Esophagus squamous epithelium (tissue), 5 donors: ENCODE measurements at places on chromosomes 3 and 15.

GRCh38 chr3:153079386-153079785 is 82.6 kb upstream of the RAP2B start:
- no peak overlapping the region for H3K27ac ChIP-seq
- no peak overlapping the region for H3K4me3 ChIP-seq
- H3K27me3 ChIP-seq: no peaks in the 10 kb centered on the region
- no peaks in the 10 kb centered on the region for H3K4me1 ChIP-seq
- DNase-seq: no peak

DNA sequence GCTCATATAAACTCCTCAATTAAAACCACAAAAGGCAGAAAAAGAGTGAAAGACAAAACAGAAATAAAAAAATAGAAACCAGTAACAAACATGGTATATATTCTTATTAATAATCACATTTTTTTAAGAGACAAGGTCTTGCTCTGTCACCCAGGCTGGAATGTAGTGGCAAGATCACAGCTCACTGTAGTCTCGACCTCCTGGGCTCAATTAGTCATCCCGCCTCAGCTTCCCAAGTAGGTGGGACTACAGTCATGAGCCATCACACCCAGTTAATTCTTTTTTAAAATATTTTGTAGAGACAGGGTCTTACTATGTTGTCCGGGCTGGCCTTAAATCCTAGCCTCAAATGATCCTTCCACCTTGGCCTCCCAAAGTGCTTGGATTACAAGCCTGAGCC is 37.1 kb downstream of the FAM240A start:
- H3K4me3 ChIP-seq: no peak overlapping the region
- H3K4me1 ChIP-seq: no peaks in the 10 kb centered on the region
- no peaks in the 10 kb centered on the region for H3K27me3 ChIP-seq
- H3K27ac ChIP-seq: no peak overlapping the region

GRCh38 chr3:73411545-73411944 is 213.2 kb downstream of the PDZRN3 start:
- DNase-seq: no peak
- no peak overlapping the region for H3K27ac ChIP-seq
- no peaks in the 10 kb centered on the region for H3K27me3 ChIP-seq
- no peak overlapping the region for H3K4me3 ChIP-seq
- no peaks in the 10 kb centered on the region for H3K36me3 ChIP-seq

GRCh38 chr3:195411836-195412235 is 31.0 kb downstream of the ACAP2 start:
- peaks cover 30% of the 10 kb centered on the region for H3K4me1 ChIP-seq
- H3K27ac ChIP-seq: no peak overlapping the region
- H3K4me3 ChIP-seq: no peak overlapping the region

- H3K27me3 ChIP-seq: no peaks in the 10 kb centered on the region
- H3K36me3 ChIP-seq: no peaks in the 10 kb centered on the region
- DNase-seq: no peak
- H3K27ac ChIP-seq: no peak overlapping the region
- no peaks in the 10 kb centered on the region for H3K4me1 ChIP-seq
These were observed 525.3 kb upstream of the ZNF717 start for GRCh38 chr3:76310667-76311066.

DNA sequence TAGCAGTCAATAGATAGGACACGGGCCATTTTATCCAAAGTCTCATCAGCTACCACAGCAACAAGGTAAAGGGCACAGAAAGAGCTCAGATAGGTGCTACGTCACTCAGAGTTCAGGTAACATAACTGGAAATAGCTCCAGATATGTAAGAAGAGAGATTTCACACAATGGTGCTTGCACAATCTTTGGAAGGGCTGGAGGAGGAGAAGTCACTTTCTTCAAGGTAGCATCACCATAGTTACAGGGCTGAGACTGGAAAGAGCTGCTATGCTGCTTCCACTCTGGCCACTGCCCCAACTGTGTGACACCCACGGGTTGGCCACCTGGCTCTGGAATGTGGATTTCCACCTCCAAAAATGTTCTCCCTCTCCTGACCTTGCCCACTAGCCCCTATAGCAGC is 448.8 kb upstream of the THBS1 start:
- H3K27me3 ChIP-seq: no peaks in the 10 kb centered on the region
- no peaks in the 10 kb centered on the region for H3K36me3 ChIP-seq
- H3K4me1 ChIP-seq: peaks cover 16% of the 10 kb centered on the region
- no peak overlapping the region for H3K27ac ChIP-seq
- H3K4me3 ChIP-seq: no peak overlapping the region
- no peak for DNase-seq

- no peak for DNase-seq
- H3K36me3 ChIP-seq: peaks cover 43% of the 10 kb centered on the region
- H3K27me3 ChIP-seq: no peaks in the 10 kb centered on the region
- no peak overlapping the region for H3K27ac ChIP-seq
These were observed 75.2 kb downstream of the NEO1 start for GRCh38 chr15:73127302-73127936.

DNA sequence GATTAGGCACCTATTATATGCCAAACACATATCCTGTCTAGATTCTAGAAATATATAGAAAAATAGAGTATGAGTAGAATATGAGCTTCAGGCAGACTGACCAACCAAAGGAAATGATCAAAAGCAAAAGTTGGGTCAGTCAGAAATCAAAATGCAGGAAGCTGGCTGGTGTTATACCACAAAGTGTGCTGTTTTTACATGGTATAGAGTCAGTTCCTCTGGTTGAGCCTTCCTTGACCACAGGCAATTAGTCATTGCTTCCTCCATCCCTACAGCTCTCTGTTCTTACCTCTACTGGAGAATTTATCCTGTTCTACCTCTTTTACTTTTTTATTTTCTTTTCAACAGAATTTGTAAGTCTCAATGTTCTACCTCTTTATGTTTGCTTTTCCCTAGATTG is 149.8 kb downstream of the TMCO5A start:
- no peak overlapping the region for H3K4me3 ChIP-seq
- no peaks in the 10 kb centered on the region for H3K4me1 ChIP-seq
- no peak for DNase-seq
- H3K27ac ChIP-seq: no peak overlapping the region
- H3K36me3 ChIP-seq: no peaks in the 10 kb centered on the region
- no peaks in the 10 kb centered on the region for H3K27me3 ChIP-seq

DNA sequence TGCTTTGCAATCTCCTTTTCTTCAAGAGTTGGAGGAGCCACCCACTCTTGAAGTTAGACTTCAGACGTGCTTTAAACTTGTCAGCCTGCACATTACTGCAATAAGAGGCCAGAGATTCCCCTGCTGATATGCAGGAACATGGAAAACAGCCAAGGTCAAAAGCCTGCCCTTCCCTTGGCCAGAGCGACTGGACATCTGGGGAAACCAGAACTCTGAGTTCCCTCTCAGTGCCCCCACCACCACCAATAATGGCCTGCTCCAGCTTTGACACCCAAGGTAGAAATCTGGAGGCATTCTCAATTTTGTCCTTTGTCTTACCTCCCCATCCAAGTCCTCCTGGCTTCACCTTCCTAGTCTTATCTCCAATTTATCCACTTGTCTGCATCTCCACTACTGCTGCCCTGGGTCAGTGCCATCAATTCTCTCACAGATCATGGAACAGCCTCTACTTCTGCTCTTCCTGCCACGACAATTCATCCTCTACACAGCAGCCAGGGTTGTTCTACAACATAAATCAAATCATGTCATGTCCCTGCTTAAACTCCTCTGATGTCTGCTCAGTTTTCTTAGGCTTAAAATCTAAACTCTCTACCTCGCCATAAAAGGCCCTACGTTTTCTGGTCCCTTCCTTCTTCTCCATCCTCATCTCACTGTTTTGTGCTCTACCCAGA is 191.6 kb upstream of the WNT5A start:
- no peaks in the 10 kb centered on the region for H3K36me3 ChIP-seq
- H3K27me3 ChIP-seq: no peaks in the 10 kb centered on the region
- no peak overlapping the region for H3K27ac ChIP-seq
- no peak for DNase-seq

GRCh38 chr15:31824024-31824423 is 206.3 kb upstream of the CHRNA7 start:
- no peak overlapping the region for H3K27ac ChIP-seq
- H3K4me1 ChIP-seq: no peaks in the 10 kb centered on the region
- DNase-seq: no peak
- no peaks in the 10 kb centered on the region for H3K36me3 ChIP-seq
- no peaks in the 10 kb centered on the region for H3K27me3 ChIP-seq

DNA sequence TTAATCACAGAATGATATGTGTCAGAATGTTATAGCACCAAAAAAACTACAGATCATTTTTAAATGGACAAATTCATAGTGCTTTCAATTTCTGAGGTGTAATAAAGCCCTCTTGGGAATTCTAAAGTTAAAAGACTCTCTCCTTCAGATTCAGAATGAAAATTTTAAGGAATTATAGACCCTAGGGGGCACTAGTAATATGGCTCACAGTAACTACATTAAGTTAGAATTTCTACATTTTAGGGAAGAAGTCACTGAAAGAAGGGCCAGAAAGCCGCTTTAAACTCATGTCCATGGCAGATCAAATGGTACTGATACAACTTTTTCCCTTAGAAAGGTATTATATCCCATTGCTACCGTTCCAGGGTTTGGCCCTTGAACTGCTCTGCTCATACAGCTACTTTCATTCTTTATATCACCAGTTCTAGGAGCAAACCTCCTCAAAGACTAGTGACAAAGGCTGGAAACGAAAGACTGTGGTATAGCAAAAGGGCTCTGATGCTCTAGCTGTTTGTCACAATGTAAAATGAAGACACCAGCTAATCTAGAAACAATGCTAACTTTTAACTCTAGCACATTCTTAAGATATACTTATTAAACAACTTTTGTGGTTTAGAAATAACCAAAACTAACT is 18.1 kb downstream of the DAZL start:
- no peak for DNase-seq
- H3K27ac ChIP-seq: no peak overlapping the region
- H3K36me3 ChIP-seq: no peaks in the 10 kb centered on the region
- H3K27me3 ChIP-seq: no peaks in the 10 kb centered on the region
- no peak overlapping the region for H3K4me3 ChIP-seq

- no peaks in the 10 kb centered on the region for H3K27me3 ChIP-seq
- H3K4me1 ChIP-seq: no peaks in the 10 kb centered on the region
- no peak overlapping the region for H3K27ac ChIP-seq
- DNase-seq: no peak
These were observed 40.5 kb upstream of the FAM174B start for GRCh38 chr15:92696096-92696495.

GRCh38 chr15:40921949-40922607 is 7.1 kb upstream of the DLL4 start:
- H3K4me3 ChIP-seq: no peak overlapping the region
- H3K36me3 ChIP-seq: no peaks in the 10 kb centered on the region
- no peak for DNase-seq
- H3K27ac ChIP-seq: no peak overlapping the region
- peaks cover 8% of the 10 kb centered on the region for H3K27me3 ChIP-seq
- peaks cover 14% of the 10 kb centered on the region for H3K4me1 ChIP-seq

DNA sequence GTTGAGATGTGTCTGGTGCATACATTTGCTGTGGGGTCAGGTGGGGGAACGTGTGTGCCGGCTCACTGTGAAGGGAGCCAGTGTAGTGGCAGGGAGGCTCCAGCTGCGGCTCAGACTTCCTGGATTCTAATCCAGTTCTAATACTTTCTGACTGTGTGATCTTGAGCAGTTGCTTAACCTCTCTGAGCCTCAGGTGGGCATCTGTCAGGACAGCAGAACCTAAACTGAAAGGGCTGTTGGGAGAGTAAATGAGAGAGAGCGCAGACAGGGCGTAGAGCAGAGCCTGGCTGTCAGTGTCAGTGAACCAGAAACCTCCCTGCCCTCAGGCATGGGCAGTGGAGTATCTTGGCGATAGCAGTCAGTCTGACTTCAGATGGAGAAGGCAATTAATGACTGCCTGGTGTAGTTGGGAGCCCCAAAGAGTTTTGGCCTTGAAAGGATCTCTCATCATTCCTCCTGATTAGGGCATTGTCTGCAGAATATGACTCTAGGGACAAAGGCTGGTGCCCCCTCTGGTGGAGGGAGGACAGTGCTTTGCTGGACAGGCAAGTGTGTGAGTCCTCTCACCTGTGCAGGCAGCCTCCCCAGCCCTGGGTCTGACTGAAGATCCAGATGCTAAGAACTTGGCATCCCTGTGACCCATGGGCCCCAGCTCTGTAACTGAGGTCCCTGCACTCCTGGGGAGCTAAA is 9.6 kb downstream of the KBTBD13 start:
- H3K36me3 ChIP-seq: no peaks in the 10 kb centered on the region
- H3K27me3 ChIP-seq: peaks cover 17% of the 10 kb centered on the region
- no peak overlapping the region for H3K4me3 ChIP-seq
- DNase-seq: no peak

DNA sequence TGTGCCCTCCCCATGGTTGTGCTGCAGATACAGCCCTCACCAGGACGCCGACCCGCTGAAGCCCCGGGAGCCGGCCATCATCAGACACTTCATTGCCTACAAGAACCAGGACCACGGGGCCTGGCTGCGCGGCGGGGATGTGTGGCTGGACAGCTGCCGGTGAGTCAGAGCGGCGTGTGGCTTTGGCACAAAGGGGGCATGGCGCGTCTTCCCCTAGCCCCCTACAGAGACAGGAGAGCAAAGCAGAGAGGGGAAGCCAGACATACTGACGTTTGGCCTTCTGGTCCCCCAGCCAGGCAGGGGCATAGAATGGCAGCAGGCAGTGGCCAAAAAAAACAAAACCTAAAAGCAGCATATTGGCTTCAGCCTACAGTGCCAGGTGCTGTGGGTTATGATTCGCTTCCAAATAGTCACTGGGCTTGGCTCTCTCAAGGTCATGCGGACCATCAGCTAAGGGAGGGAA is 64.0 kb downstream of the MESD start:
- H3K27ac ChIP-seq: no peak overlapping the region
- H3K4me3 ChIP-seq: no peak overlapping the region
- no peak for DNase-seq
- H3K36me3 ChIP-seq: no peaks in the 10 kb centered on the region

GRCh38 chr3:22691856-22692628 is 511.1 kb upstream of the UBE2E2 start:
- H3K36me3 ChIP-seq: no peaks in the 10 kb centered on the region
- H3K4me3 ChIP-seq: no peak overlapping the region
- no peak overlapping the region for H3K27ac ChIP-seq
- no peaks in the 10 kb centered on the region for H3K27me3 ChIP-seq

DNA sequence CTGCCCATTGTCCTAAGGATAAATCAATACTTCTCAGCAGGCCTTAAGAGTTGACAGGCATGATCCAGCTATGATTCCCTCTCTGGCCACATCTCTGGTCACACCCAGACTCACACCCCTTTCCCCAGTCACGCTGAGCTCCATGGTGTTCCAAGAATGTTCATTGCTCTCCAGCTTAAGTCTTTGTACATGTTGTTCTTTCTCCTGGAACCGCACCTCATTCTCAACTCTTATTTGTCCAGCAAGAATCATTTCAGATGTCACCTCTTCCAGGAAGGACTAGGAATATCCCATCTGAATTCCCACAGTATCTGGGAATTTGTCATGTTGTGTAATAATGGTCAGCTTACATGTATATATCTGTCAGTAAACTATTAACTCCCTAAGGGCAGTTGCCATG is 118.3 kb upstream of the GALNT15 start:
- H3K36me3 ChIP-seq: no peaks in the 10 kb centered on the region
- no peaks in the 10 kb centered on the region for H3K4me1 ChIP-seq
- H3K27me3 ChIP-seq: no peaks in the 10 kb centered on the region
- H3K27ac ChIP-seq: peak overlapping the region; percentile 18
- H3K4me3 ChIP-seq: no peak overlapping the region
- DNase-seq: no peak
